ENCODE measurements at places on chromosomes 7 and 10. TPM values are rescaled to one million over a fixed set of nuclear protein-coding genes. Genes with fewer than 3 reads are reported as not detected.

- no peak for DNase-seq
Measured at GRCh38 chr7:144653449-144653848, 182.4 kb downstream of the TPK1 start.

DNA sequence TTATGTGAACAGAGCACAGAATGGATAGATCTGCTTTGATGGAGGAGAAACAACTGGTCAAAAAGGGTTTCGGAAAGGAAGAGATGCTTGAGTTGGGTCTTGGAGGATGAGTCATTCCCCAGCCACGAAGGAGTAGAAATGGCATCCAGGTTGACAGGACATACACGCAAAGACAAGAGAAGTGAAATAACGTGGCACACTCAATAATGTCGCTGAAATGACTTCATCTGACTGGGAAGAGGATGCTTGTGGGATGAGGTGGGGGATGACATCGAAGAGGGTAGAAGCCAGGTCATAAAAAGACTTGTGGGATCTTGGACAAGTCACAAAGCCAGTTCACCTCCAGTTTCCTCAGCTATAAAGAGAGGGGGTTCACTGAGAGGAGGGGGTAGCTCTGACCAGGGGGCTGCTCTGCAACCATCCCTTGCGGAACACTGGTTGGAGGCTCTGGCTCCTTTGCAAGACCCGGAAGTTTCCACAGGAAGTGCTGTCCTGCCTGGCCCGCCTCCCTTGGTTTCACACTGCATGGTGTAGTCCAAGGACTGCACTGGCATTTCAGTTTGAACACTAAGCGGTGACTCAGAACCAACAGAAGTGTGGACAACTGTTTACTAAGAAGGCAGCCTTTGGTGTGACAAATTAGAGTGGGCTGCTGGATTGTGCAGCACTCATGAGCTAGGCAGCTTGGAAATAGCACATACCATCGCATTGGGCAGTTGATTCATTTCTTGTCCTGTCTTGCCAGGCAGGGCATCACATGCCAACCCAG is 189.9 kb upstream of the ADO start:
- DNase-seq = peak; percentile 68

GRCh38 chr10:34862892-34863291 is 47.8 kb upstream of the PARD3 start:
- no peak for DNase-seq

DNA sequence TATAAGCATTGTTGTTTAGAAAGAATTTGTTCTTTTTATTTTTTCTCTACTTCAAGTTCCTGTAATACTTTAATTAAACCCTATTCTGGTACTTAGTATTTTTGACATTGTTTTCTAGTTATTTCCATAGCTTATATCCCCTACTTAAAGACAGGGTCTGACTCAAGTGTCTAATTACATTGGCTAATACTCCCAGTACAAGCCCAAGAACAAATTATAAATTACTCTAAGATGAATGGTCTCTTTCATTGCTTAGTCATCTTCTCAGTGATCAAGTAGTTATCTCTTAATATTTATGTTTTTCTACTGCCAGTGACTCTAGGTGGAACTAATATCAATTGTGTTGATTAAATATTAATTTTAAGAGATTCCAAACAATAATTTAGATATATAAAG is 21.6 kb downstream of the AHR start:
- DNase-seq = no peak

GRCh38 chr7:134450294-134451000 is 8.5 kb downstream of the AKR1B1 start:
- DNase-seq = no peak

DNA sequence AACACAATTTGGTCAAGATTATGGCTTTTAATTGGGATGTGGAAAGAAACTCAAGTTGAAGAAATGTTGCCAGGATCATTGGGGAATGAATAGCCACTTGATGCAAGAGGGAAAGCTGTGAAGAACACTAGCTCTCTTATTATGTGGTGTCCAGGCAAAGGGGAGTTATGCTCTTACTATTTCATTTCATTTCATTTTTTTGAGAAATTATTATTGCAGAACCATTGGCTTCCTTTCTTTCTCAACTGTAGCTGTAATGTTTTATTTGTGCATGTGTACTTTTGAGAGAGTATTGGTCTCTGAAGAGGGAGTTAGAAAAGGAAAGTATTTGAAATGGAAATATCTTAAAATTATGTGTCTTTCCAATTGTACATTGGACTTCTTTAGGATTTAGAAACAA is 312.6 kb upstream of the BMPER start:
- no peak for DNase-seq

DNA sequence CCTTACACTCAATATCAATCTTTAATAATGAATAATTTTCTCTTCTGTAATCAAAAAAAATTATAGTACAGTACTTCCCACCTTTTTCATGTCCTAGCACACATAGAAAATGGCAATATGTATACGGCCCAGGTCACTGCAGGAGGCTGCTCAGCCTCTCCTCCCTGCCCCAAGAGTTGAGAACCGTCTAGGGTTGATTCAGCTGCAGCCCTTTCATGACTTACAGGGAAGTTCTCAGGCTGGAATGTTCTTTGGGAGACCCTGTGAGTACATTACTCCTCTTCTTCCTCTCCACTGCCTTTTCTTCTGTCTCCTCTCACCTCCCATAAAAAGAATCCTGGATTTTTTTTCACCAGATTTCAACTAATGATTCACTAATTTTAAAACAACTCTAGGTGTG is 180.0 kb downstream of the HDAC9 start:
- DNase-seq = no peak

DNA sequence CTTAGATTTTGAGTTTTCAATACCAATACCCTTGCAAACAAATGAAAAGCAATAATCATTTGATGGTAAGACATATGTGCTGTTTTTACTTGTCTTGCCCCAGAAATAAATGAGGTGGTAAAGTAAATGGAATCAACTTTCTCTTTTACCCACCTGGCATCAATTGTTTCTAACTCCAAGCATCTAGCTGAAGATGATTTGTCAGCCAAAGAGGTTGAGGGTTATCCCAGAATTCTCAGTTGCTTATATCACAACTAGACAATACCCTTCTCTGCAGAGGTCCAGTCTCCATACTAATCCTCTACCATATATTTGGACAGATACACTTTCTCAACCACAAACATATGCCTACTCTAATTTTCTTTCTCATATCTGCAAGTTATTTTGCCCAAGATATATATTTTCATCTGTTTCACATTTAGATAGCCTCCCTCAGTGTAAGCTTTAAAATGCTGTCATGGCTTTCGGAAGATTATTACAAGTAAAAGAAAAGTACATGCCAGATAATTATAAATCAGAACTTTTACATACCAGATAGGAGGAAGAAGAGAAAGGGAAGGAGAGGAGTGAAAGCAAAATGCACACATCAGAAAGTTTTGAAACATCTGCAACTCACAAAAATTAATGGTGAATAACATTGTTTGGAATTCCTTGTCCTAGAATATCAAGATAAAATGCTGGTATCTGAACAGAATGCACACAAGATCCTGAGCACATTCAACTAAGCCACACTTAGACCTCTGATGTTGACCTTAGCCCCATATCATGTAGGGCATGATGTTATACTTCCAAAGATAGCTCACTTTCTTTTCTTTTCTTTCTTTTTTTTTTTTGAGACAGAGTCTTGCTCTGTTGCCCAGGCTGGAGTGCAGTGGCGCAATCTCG is 146.6 kb downstream of the REEP3 start:
- no peak for DNase-seq

- no peak for DNase-seq
Measured at GRCh38 chr7:82319674-82320118, 123.9 kb downstream of the CACNA2D1 start.

- no peak for DNase-seq
Measured at GRCh38 chr10:29132551-29133111, 156.2 kb upstream of the LYZL1 start.

DNA sequence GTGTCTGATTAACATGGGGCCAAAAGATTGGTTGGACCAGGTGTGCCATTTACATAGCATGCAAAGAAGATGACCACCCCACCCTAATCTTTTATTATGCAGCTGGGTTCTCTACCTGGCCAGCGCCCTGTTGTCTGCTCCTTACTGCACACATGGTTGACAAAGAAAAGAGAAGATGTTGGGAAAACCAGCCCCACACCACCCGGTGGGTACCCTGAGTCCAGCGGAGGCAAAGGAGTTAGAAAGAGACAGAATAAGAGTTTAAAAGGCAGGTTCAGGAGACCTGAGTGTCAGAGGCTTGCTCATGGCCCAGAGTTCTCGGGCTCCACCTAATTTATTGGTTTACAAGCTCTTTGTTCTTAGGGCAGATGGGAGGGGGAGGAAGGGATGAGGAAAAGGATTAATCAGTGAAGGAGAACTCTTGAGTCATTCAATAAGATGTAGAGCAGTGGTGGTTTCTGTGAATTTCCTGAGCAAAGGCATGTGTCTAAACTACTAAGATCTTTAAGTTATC is 24.1 kb upstream of the ABCA13 start:
- DNase-seq = no peak

FFAR4 gene
- total RNA-seq = not detected

NET1 gene
- 22.2 TPM for total RNA-seq

C7orf33 gene
- total RNA-seq = not detected

CYP2E1 gene
- total RNA-seq = 1.4 TPM

ADRA2A gene
- total RNA-seq = not detected

CPXM2 gene
- total RNA-seq = not detected

GLI3 gene
- 0.51 TPM for total RNA-seq

SPDYE6 gene
- total RNA-seq = not detected

Data from activated T-cell treated with anti-CD3 and anti-CD28 coated beads, Interleukin-2, amount 50 U/mL, for 72 hours (primary cell).